ENCODE measurements at places on chromosomes 12 and 14. TPM values are rescaled to one million over a fixed set of nuclear protein-coding genes. Genes with fewer than 3 reads are reported as not detected.

GRCh38 chr12:107903341-107904061 is 129.0 kb downstream of the ASCL4 start:
- H3K27me3 ChIP-seq = peaks cover 27% of the 10 kb centered on the region
- peaks cover 9% of the 10 kb centered on the region for H3K4me1 ChIP-seq
- H3K27ac ChIP-seq = no peak overlapping the region
- peak overlapping the region; percentile 47 for H3K4me3 ChIP-seq

- H3K4me3 ChIP-seq = no peak overlapping the region
- peaks cover 17% of the 10 kb centered on the region for H3K4me1 ChIP-seq
- H3K27ac ChIP-seq = peak overlapping the region; percentile 80
- no peaks in the 10 kb centered on the region for H3K27me3 ChIP-seq
These were observed 1.3 kb upstream of the FLVCR2 start for GRCh38 chr14:75577090-75577489.

GRCh38 chr14:25120261-25120660 is 70.3 kb upstream of the STXBP6 start:
- H3K4me1 ChIP-seq = no peaks in the 10 kb centered on the region
- no peak for DNase-seq
- H3K27ac ChIP-seq = no peak overlapping the region
- no peak overlapping the region for H3K4me3 ChIP-seq

The CYP27B1 gene
- total RNA-seq = 1.1 TPM

DNA sequence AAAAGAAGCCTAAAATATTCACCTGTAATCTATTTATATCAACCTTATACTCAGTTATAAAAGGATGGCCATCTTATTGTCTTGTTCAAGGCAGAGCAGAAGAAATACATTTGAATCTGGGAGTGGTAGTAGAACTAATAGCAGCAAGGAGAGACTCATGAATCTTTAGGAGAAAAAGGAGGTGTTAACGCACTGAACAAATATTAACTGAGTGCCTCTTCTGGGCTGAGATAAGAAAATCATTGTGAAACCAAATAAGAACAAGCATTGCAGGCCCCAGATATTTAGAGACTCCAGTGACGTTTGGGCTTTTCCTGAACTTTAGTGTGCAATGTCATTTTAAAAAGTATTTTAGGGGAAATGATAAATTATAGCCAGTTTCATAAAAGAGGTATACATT is 790.6 kb downstream of the DIO2 start:
- no peaks in the 10 kb centered on the region for H3K36me3 ChIP-seq
- no peaks in the 10 kb centered on the region for H3K4me1 ChIP-seq
- H3K4me3 ChIP-seq = no peak overlapping the region
- no peak for DNase-seq

The KLRD1 gene
- 13.6 TPM for total RNA-seq

GRCh38 chr14:101553931-101554330 is 7.4 kb upstream of the DIO3 start:
- no peak overlapping the region for H3K4me3 ChIP-seq
- H3K4me1 ChIP-seq = no peaks in the 10 kb centered on the region
- no peaks in the 10 kb centered on the region for H3K36me3 ChIP-seq
- H3K27me3 ChIP-seq = peaks cover 11% of the 10 kb centered on the region

DNA sequence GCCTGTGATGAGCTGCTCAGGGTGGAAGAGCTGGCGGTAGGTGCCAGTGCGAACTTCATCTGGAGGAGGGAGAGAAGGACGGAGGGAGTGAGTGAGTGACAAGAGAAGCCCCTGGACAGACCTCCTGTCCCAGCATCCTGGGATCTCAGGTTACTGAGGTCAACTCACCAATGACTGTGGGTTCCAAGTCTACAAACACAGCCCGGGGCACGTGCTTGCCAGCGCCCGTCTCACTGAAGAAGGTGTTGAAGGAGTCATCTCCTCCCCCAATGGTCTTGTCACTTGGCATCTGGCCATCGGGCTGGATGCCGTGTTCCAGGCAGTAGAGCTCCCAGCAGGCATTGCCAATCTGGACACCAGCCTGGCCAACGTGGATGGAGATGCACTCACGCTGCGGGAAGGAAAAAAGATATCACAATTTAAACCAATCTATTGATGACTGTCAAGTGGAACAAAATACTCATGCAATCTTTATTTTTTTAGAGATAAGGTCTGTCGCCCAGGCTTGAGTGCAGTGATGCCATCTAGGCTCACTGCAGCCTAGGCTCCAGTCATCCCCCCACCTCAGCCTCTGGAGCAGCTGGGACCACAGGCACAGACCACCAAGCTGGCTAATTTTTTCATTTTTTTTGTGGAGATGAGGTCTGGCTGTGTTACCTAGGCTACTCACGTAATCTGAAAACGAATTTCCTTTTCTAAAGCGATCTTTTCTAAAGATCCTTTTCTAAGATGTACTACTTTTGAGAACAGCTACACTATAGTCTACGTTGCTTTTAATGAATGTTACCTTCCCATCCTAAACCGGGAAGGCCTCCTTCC is 1.7 kb downstream of the TUBA1B start:
- H3K27me3 ChIP-seq = no peaks in the 10 kb centered on the region
- H3K36me3 ChIP-seq = peaks cover 35% of the 10 kb centered on the region
- H3K4me3 ChIP-seq = peak overlapping the region; percentile 80
- H3K4me1 ChIP-seq = peaks cover 42% of the 10 kb centered on the region
- H3K27ac ChIP-seq = peak overlapping the region; percentile 99
- DNase-seq = no peak

DNA sequence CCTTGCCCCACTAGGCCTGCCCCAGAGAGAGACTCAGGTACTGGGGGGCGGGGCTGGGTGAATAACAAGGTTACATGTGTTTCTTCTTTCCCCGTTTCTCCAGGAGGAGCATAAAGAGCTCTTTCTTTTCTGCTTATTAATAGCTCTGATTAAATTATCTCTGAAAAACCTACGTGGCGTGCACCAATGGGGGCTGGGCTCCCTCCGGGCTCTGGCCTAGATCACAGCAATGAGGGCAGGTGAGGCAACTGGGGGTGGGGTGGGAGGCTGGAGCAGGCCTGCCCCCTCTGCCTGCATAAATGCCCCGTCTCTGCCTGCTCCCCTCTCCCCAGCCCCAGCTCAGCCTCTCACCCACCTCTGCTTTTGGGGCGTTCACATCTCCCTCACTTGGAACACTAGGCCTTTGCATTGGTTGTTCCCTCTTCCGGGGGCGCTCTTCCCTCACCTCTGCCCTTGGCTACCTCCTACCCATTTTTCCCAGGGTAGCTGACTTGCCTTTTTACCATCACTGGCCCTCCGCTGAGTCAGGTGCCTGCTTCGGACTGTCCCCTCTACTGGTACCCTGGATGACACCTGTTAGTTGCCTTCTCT is 4.1 kb upstream of the FAM222A start:
- peaks cover 29% of the 10 kb centered on the region for H3K27me3 ChIP-seq
- H3K36me3 ChIP-seq = no peaks in the 10 kb centered on the region
- H3K4me1 ChIP-seq = peaks cover 7% of the 10 kb centered on the region

The A2M gene
- total RNA-seq = 1,832 TPM

DNA sequence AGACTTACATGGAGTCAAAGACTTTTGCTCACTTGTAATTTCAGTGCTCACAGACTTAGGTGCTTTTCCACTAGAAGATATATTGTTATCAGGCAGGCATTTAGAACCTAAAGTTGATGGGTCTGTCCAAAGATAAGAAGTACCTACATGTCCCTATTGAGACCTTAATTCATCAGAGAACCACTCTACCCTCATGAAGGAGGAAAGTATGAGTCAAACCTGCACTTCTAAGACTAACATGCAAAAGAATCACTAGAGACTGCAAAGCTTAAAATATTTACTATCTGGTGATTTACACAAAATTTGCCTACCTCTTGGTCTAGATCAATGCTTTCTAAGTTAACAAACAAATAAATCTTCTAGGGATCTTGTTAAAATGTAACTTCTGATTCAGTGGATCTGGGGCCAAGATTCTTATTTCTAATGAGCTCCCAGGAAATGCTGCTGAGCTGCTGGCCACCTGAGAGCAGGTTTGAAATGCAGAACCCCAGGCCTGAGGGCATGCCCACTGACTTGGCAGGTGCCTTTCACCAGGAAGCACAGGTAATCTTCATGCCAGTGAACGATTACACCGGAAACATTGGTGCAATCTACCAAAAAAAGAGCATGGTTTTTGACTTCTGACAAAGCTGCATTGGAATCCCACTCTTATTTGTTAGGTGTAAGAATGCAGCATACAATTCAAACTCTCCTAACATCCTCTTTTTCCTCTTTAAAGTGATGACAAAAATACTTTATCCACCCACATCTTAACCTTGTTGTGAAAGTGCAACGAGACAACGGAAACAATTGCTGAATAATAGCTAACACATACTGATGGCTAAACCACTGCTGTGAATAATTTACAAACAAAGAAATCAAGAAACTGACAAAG is 214.2 kb downstream of the ADAMTS20 start:
- H3K27me3 ChIP-seq = no peaks in the 10 kb centered on the region
- H3K4me3 ChIP-seq = no peak overlapping the region
- peaks cover 6% of the 10 kb centered on the region for H3K4me1 ChIP-seq
- no peaks in the 10 kb centered on the region for H3K36me3 ChIP-seq

- no peak overlapping the region for H3K4me3 ChIP-seq
- H3K27me3 ChIP-seq = no peaks in the 10 kb centered on the region
- no peak for DNase-seq
- no peaks in the 10 kb centered on the region for H3K36me3 ChIP-seq
- H3K4me1 ChIP-seq = no peaks in the 10 kb centered on the region
These were observed 9.3 kb upstream of the DENND5B start for GRCh38 chr12:31600252-31600651.

GRCh38 chr14:49919825-49920659 is 27.2 kb downstream of the ARF6 start:
- no peaks in the 10 kb centered on the region for H3K36me3 ChIP-seq
- no peak overlapping the region for H3K4me3 ChIP-seq
- no peak overlapping the region for H3K27ac ChIP-seq

GRCh38 chr14:100363053-100363452 is 39.9 kb downstream of the SLC25A47 start:
- no peak overlapping the region for H3K4me3 ChIP-seq
- H3K27ac ChIP-seq = no peak overlapping the region
- H3K4me1 ChIP-seq = peaks cover 16% of the 10 kb centered on the region
- DNase-seq = no peak

The ASCL1 gene
- total RNA-seq = 0.15 TPM

The KRT73 gene
- not detected for total RNA-seq

DNA sequence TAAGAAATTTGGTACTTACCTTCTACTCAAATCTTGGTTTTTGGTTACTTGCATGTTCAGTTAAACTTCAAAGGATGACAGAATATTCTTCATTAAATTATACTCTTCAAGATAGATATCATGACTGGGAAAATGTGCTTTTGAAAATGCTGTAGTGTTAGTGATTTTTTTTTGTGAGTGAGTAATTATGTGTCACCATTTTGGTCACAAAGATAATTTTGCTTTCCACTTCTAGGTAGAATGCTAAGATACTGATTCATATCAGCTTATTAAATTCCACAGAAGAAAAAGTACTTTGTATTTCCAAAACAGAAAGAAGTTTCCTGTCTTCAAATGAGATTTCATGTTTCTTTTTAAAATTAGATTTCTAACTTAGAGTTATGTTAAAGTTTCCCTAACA is 61.2 kb downstream of the ATXN7L3B start:
- no peak overlapping the region for H3K4me3 ChIP-seq
- H3K27me3 ChIP-seq = no peaks in the 10 kb centered on the region
- H3K4me1 ChIP-seq = no peaks in the 10 kb centered on the region

DNA sequence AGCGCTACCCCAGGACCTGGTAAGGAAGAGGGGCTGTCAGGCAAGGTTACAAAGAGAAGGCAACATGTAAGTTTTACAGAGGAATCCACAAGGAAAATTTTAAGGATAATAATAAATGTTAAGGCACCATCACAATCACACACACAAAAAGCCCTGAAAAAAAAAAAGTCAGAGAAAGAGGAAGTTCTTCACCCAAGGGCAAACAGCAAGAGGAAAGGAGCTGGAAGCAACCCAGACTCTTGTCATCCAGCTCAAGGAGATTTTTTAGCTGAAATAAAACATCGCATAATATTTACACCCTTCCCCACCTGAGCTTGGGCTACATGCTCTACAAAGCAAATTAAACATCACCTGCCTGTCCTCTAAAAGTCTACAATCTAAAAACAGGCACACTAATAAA is 9.5 kb downstream of the SPTB start:
- no peaks in the 10 kb centered on the region for H3K36me3 ChIP-seq
- no peak overlapping the region for H3K27ac ChIP-seq
- H3K4me1 ChIP-seq = no peaks in the 10 kb centered on the region

DNA sequence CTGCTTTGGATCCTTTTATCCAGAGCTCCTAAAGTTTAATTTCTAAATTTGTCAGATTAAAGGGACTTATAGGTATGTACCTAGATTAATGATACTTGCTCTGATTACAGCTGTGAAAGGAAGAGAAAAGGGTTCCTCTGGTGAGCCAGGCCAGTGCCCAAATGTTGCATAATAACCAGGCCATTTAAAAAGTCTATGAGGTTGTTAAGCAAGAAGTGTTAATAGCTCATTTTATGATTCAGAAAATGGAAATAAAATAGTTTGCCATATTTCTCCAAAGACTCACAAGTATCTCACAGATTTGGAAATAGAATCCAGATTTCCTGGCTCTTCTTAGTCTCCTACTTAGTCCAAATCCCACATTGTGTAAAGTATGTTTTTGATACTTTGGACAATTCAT is 67.6 kb downstream of the SLC38A6 start:
- no peaks in the 10 kb centered on the region for H3K27me3 ChIP-seq
- H3K27ac ChIP-seq = no peak overlapping the region
- H3K36me3 ChIP-seq = no peaks in the 10 kb centered on the region
- DNase-seq = no peak
- H3K4me1 ChIP-seq = no peaks in the 10 kb centered on the region

The KRT75 gene
- total RNA-seq = not detected

DNA sequence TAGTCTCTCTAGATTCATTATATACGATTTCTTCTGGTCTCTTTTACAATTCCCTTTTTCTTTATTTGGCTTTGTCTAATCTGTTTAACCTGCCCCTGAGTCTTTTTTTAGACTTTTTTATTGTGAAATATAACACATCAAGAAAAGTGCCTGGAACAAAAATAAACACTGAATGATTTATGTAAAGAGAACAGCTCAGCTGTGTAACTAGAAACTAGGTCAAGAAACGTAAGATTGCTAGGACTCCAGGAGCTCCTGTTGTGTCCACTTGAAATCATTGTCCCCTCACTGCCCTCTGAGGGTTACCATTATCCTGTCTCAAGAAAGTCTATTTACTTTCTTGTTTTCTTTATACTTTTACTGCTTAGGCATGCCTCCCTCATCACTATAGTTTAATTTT is 23.1 kb downstream of the EXD2 start:
- DNase-seq = no peak
- no peaks in the 10 kb centered on the region for H3K27me3 ChIP-seq
- no peak overlapping the region for H3K4me3 ChIP-seq

- H3K27ac ChIP-seq = peak overlapping the region; percentile 24
- H3K36me3 ChIP-seq = no peaks in the 10 kb centered on the region
- no peak overlapping the region for H3K4me3 ChIP-seq
- no peak for DNase-seq
- peaks cover 85% of the 10 kb centered on the region for H3K4me1 ChIP-seq
These were observed 40.8 kb downstream of the CCDC88C start for GRCh38 chr14:91376547-91377477.

The RNFT2 gene
- total RNA-seq = 3.3 TPM

The KRT79 gene
- 3.9 TPM for total RNA-seq

GRCh38 chr14:94052662-94053061 is 26.5 kb downstream of the OTUB2 start:
- peaks cover 99% of the 10 kb centered on the region for H3K36me3 ChIP-seq
- H3K4me1 ChIP-seq = peaks cover 3% of the 10 kb centered on the region
- H3K27ac ChIP-seq = no peak overlapping the region
- DNase-seq = no peak
- H3K27me3 ChIP-seq = no peaks in the 10 kb centered on the region

The CBX5 gene
- total RNA-seq = 50.1 TPM

- no peaks in the 10 kb centered on the region for H3K27me3 ChIP-seq
- no peaks in the 10 kb centered on the region for H3K4me1 ChIP-seq
- DNase-seq = peak; percentile 54
- no peak overlapping the region for H3K4me3 ChIP-seq
These were observed 11.5 kb upstream of the NUP107 start for GRCh38 chr12:68675101-68675842.

The CDCA3 gene
- total RNA-seq = 2.9 TPM

The NTS gene
- 2.3 TPM for total RNA-seq
